Stimulated activated memory B cell treated with anti-CD40 and anti-IgM and Interleukin-4, amounts not matched to agents 10 μg/mL and 1 μg/mL and 100 μg/mL, for 72 hours (primary cell): ENCODE measurements at places on chromosomes 7 and 10.
A peak's percentile ranks its signal among the peaks of the same experiment; 100 is the strongest.

- ATAC-seq = no peak
Observed at GRCh38 chr10:79394664-79395063, 47.4 kb downstream of the PPIF start.

GRCh38 chr7:107322015-107322414, 147.8 kb upstream of the GPR22 start:
- no peak for ATAC-seq

GRCh38 chr7:113835367-113835766, 83.4 kb downstream of the PPP1R3A start:
- ATAC-seq = no peak

GRCh38 chr7:151518105-151518946, 1.4 kb downstream of the RHEB start:
- ATAC-seq = no peak

DNA sequence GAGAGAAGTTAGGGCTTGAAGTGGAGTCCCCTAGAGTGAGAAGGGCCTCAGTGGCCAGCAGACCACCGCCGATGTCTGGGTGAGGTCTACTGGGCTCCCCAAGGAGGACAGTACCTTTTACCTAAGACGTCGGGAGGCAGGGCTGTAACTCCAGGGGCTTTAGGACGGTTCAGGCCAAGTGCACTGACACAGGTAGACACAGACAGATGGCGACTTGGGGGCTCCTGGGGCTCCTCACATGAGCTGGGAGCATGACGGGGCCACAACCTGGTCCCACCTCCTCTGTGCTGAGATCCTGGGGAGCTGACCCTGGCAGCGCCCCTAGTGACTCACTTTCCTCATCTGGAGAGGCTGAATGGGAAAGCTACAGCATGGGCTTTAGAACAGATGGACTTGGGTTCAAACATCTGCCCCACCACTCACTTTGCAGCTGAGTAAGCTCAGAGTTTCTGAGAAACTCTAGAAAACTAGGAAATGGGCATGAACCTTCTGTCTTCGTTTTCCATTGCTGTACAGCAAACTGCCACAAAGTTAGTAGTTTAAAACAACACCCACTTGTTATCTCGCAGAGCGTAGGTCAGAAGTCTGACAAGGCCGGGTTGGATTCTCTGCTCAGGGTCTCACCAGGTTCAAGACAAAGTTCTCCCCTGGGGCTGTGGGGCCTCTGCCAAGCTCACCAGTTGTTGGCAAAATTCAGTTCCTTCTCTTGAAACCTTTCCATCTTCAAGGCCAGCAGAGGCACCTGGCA, 4.7 kb upstream of the COMTD1 start:
- no peak for ATAC-seq

- no peak for ATAC-seq
Observed at GRCh38 chr10:94000638-94001415, 7.1 kb downstream of the PLCE1 start.

DNA sequence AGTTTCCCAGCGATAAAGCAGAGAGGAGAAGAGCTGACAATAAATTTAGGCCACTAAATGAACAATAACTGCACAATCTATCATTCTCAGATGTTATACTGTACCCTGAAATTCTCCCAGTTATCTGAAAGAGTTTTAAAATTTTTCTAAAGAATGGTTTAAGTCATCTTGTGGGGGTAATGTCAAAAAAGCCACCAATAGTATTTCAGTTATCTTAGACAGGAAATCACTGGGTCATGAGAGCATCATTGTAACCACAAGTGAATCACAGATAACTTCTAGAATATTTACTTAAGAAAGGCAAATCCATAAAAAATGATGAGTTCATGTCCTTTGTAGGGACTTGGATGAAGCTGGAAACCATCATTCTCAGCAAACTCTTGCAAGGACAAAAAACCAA, 147.1 kb downstream of the DNAJB9 start:
- no peak for ATAC-seq

DNA sequence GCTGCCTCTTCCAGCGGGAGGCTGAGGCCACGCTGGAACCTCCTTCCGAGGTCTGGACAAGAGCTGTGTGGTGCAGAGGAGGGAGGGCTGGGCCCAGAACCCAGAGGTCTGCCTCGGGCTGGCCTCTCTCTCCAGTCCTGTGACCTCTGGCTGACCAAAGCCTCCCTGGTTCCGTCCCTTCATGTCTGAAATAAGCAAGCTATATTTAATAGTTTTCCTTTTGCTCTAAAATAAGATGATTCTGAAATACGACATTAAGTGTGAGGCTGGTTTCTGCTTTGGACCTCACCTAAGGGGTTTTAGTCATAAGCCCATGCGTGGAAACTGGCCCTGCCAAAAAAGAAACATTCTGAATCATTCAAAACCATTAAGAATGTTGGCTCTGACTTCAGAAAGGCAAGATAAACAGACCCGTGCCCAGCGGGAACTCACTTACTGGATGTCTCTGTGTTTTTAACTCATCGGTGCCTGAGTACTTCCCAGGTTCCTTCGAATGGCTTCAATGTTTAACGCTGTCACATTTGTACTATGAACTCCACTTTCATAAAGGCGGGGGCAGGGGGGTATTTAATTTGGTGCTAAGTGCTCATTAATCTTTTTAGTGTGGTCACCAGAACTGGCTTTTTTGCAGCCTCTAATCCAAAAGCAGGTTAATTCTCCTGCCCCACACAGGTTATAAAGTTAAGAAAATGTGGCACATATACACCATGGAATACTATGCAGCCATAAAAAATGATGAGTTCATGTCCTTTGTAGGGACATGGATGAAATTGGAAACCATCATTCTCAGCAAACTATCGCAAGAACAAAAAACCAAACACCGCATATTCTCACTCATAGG, 157.5 kb upstream of the KLF14 start:
- no peak for ATAC-seq

DNA sequence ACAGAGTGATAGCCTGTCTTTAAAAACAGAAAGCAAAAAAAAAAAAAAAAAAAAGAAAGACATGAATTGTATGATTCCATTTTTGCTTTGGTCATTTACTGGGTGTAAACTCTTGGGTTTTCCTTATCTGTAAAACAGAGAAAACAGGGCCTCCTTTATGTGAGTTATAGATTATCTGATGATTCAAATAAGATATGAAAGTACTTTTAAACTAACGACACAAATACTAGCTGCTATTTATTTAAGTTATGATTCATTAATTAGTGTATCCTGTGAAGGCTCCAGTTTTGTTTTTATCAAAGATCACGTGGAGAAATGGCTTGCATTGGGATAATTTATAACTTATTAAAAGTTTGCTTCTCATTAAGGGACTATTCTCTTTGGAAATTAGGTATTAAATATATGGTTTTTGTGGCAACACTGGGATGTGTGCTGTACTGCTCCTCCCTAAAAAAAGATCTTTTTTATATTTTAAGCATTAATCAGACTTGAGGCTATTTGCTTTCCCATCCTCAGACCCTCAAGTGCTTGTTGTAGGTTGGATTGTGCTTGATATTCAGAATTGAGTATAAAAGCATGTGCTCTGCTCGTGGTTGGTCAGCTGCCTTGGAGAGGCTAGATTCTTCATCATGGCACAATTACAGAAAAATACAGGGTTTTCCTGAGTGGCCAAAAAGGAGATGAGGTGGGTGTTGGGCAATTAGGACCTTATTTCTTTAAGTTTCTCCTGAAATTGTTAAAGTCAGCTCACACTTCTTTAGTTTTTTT, 39.9 kb downstream of the NRG3 start:
- no peak for ATAC-seq

DNA sequence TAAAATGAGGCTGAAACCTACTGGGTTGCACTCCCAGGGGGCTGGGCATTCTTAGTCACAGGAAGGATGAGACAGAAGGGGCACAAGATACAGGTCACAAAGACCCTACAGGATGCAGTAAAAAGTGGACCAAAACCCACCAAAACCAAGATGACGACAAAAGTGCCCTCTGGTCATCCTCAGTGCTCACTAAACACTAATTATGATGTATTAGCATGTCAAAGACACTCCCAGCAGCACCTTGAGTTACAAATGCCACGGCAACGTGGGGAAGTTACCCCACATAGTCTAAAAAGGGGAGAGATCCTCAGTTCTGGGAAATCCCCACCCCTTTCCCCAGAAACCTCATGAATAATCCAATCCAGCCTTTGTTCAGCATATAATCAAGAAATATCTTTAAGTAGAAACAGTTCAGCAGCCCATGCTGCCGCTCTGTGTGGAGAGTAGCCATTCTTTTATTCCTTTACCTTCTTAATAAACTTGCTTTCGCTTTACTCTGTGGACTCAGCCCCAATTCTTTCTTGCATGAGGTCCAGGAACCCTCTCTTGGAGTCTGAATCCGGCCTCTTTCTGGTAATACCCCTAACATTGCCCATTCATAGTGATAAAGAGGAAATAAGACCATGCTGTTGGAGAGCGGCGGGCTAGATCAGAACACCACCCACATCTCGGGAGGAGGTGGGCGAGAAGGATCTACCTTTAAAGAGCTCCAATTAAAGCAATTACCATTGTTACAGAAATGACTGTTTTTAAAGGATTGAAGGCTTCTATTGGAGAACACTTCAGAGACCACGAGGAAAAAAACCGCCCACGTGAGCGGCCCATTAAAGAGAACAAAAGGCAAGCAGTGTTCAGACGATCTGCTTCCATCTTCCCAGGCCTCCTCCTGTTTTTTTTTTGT, 170.9 kb downstream of the USP6NL start:
- ATAC-seq = peak; percentile 89

DNA sequence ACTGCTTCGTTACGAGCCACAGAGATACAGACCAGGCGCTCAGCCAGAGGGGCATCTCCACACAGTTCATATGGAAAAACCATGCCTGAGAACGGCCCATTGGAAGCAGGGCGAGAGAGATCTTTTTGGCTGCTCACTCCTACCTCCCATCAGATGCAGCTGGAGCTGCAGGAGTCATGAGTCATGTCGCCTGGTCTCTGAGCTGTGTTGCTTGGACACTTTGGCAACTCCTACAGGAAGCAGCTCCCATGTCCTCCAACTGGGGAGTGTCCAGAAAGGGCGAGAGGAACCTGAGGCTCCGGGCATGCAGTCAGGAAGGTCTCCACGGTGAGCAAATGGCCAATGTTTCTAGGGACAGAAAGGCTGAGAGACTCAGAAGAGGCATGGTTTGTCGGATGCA, 24.9 kb downstream of the INSIG1 start:
- ATAC-seq = no peak

DNA sequence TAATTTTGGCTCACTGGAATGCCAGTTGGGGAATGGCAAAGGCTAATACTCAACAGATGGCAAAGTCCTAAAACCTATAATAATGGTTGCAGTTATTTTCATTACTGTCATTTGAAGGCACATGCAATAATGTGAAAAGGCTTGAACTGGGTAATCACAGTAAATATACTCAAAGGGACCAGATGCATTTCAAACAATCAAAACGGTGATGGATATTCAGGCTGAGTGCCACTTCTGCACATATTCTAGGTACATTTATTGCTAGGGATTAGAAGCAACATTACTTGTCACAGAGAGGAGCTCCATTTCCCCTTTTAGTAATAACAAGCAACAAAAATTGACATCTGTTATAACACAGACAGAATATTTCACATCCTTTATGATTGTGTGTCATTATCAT, 171.8 kb downstream of the NXPH1 start:
- no peak for ATAC-seq

DNA sequence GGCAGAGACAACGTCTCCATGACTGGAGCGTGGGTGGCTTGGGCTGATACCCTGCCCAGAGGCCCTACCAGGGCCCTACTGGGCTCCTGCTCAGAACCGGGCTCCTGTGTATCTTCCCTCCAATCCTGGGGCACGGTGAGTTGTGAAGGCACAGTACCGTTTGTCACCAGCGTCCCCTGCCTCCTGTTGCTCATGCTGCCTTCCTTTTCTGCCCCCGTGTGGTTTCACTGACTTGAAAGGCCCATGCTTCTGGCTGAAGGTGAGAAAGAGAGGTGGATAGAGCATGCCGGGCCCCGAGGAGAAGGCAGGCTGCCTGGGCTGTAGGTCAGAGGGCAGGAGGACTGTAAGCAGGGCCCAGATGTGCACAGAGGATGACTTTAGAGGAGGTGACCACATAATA, 9.1 kb upstream of the DMBT1 start:
- no peak for ATAC-seq

- ATAC-seq = no peak
Observed at GRCh38 chr7:69698109-69698825, 100.0 kb downstream of the AUTS2 start.

DNA sequence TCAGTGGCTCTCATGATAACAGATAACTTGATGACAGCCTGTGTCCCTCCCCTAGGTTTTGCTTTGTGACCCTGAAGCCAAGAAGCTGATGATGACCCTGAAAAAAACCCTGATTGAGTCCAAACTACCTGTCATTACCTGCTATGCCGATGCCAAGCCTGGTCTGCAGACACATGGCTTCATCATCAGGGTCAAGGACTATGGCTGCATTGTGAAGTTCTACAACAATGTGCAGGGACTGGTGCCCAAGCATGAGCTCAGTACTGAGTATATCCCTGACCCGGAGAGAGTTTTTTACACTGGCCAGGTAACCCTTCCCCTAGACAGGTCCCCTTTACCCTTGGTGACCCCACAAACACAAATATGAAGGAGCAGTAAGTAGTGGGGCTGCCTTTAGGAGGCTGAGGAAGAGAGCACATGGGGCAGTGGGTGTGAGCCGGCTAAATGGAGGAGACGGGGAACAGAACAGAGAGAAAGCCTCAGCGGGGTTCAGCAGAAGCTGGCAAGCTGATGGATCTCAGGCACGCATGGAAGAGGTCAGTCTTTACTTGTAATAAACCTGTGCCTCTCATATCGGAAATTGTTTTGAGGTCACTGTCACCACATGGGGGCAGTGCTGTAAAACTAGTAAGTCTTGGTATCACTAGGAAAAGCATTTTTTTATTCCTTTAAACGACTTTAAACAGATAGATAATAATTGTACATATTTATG, 20.2 kb downstream of the PDCD11 start:
- no peak for ATAC-seq

DNA sequence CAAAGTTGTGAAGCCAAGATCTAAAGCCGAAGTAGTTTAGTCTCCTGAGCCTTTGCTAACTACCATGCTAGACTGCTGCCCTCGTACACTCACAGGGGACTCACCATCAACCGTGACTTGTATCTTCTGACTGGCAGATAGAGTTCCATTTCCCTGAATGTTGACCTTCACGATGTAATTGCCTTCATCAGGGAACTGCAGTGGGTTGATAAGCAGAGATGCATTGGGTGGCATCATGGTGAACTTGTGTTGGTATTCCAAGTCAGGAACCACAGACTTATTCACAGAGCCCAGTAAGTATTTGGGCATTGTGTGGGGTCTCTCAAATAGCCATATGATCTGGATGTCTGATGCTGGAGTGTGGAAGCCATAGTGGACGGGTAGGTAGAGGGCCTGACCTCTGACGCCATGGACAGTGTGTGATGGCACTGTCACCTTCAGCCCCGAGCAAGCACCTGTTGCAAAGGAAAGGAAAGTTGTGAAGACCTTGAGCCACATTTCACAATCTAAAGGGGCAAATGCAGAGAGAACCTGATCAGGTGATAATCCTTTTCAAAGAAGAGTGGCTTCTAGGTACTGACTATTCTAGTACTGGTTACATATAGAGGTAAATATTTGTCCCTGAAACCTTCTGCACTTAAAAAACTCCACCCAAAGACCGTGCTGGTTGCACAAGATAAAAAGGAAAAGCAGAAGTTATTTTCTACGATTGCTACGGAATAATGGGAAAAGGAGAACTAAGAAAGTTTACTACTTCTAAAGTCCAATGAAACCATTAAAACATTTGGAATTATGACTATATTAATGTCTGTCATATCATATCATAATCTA, 7.1 kb downstream of the HEPACAM2 start:
- no peak for ATAC-seq

GRCh38 chr10:128588402-128588801, 462.2 kb upstream of the MKI67 start:
- no peak for ATAC-seq
